ENCODE measurements at places on chromosomes 12 and 14.
A peak's percentile ranks its signal among the peaks of the same experiment; 100 is the strongest.

DNA sequence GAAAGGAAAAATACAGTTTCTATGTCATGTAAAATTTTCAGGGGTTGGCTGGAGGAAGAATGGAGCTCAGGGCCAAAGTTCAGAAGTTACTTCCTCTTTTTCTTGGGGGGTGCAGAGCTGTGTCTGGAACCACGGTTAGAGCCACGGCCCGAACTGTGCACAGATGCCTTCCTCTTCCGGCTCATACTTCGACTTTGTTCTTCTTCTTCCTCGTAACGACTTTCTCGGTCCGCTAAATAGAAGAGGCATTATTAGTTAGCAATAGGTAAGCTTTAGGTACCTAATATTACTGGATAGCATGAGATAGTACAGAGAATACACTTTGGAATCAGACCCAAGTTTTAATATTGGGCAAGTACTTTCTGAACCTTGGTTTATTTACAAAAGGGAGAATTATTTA lies 31.2 kb downstream of the SUPT16H start:
- no peak for DNase-seq

GRCh38 chr14:93723001-93723400 lies 65.3 kb downstream of the PRIMA1 start:
- DNase-seq, result no peak

GRCh38 chr14:100321473-100322137 lies 1.5 kb upstream of the SLC25A47 start:
- DNase-seq, result no peak

DNA sequence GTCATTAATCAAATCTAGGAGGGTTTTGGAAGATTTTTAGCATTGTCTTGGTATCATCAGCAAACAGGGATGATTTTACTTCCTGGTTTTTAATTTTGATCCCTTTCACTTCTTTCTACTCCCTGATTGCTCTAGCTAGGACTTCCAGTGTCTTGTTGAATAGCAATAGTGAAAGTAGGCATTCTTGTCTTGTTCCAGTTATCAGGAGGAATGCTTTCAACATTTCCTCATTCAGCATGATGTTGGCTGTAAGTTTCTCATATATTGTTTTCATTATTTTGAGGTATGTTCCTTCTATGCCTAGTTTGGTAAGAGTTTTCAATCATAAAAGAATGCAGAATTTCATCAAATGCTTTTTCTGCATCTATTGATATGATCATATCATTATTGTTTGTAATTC lies 244.2 kb upstream of the CLEC14A start:
- no peak for DNase-seq

DNA sequence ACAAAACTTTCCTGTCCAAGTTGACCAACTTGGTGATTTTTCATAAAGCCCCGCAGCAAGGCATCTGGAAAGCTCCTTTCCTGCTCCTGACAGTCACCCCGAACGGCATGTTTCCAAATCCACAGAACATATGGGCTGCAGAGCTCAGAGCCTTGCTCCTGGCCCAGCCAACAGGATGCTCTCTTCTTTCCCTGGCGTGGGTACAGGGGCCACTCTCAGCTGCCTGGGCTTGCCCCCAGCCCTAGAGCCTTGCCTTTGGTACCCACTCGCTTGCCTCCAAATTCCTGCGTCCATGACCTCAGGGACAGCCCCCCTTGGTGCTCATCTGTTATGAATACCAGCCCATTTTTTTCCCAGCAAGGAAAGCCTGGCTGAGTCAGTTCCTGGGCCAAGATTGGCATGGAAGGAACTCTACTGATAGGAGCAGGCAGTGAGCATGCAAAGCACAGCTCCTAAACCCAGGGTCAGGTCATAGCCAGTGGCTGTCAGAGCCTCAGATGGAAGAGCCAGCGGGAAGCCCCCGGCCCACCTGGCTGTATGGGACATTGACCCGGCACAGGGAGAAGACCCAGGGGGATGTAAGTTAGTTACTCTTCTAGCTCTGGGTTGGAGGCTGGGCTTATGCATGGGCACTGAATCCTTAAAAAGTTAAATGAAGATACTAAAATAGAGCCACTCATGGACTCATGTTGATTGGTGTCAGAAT lies 105.3 kb upstream of the RTL1 start:
- peak; percentile 11 for DNase-seq

DNA sequence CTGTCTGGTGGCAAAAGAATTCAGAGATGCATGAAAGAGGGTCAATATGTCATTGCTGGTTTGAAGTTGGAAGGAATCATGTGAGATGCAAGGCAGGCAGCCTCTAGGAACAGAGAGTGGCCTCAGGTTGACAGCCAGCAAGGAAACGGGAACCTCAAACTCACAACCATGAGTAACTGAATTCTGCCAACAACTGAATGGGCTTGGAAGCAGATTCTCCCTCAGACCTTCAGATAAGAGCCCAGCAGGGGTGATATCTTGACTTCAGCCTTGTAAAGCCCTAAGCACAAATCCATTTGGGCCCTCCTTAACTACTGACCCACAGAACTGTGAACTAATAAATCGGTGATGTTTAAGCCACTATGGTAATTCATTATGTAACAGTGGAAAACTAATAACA lies 35.8 kb downstream of the USP15 start:
- DNase-seq, result no peak

GRCh38 chr12:107884769-107885694 lies 110.5 kb downstream of the ASCL4 start:
- DNase-seq, result peak; percentile 84

- no peak for DNase-seq
Observed at GRCh38 chr12:112616469-112617152, 174.9 kb upstream of the RPH3A start.

DNA sequence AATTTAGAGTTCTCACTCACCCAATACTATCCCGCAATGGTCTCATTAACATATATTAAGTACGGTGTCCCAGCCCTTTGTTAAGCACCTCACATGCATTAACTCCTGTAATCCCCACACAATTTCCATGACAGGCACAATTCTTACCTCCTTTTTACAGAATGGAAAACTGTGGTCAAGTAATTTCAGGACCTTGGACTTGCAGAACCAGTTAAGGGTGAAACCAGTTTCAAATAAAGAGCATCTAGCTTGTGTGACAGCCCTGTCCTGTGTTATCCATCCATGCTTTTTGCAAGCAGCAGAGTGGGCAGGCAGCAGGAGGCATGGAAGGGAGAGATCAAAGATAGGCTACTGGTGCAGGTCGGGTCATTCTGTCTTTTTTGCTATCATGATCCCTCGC lies 470.8 kb downstream of the NELL2 start:
- no peak for DNase-seq

- DNase-seq, result peak; percentile 72
Observed at GRCh38 chr12:122282061-122282460, 15.8 kb upstream of the VPS33A start.

- DNase-seq, result no peak
Observed at GRCh38 chr12:76060111-76060510, 24.4 kb downstream of the NAP1L1 start.

- DNase-seq, result no peak
Observed at GRCh38 chr12:43222796-43223195, 329.2 kb downstream of the ADAMTS20 start.

- DNase-seq, result peak; percentile 58
Observed at GRCh38 chr12:54126029-54126695, 62.6 kb downstream of the SMUG1 start.

GRCh38 chr14:106455026-106455425 lies 928.6 kb downstream of the TMEM121 start:
- no peak for DNase-seq

DNA sequence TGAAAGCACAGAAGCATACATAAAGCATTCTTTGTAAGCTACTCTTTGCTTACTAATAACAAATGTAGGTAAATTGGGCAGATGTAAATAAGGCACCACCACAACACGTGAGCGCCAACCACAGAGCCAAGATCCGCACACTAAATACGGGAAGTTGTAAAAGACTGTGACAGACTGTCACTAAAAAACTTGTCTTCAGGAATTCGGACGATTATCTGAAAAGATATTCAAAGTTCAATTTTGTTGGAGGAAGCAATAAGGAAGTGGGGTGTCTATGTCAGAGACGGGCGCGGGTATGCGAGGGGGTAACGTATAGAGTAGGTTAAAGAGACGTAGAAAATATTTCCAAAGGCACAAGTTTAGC lies 1.5 kb upstream of the HSP90B1 start:
- DNase-seq, result no peak

GRCh38 chr14:89794096-89794495 lies 160.4 kb downstream of the EFCAB11 start:
- no peak for DNase-seq

DNA sequence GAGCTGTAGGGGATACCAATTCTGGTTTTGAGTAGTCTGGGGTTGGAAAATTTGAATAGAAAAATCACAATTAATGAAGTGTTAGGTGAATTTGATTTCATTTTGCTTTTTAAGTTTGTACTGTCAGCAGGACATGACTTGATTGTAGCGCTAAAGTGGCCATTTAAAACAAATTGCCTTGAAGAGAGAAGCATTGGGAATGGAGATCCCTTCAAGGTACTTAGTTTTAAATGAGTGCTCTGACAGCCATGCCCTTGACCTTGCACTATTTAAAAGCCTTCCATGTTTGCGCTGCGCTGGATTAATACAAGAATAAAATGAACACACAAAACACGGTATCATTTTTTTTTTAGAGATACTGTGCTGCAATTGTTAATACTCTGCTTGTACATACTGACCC lies 345.9 kb downstream of the NAV3 start:
- DNase-seq, result no peak

- DNase-seq, result no peak
Observed at GRCh38 chr12:49097381-49097780, 2.8 kb upstream of the DHH start.

DNA sequence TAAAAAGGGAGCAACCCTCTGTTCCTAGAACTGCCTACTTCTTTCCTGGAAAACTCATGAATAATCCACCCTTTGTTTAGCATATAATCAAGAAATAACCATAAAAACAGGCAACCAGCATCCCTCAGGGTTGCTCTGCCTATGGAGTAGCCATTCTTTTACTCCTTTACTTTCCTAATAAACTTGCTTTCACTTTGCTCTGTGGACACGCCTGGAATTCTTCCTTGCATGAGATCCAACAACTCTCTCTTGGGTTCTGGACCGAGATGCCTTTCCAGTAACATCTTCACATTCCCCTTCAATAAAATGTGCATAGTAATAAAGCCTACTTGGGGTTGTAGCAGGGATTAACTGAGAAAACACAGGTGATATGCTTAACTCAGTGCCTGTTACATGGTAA lies 286.4 kb upstream of the AMIGO2 start:
- peak; percentile 24 for DNase-seq

DNA sequence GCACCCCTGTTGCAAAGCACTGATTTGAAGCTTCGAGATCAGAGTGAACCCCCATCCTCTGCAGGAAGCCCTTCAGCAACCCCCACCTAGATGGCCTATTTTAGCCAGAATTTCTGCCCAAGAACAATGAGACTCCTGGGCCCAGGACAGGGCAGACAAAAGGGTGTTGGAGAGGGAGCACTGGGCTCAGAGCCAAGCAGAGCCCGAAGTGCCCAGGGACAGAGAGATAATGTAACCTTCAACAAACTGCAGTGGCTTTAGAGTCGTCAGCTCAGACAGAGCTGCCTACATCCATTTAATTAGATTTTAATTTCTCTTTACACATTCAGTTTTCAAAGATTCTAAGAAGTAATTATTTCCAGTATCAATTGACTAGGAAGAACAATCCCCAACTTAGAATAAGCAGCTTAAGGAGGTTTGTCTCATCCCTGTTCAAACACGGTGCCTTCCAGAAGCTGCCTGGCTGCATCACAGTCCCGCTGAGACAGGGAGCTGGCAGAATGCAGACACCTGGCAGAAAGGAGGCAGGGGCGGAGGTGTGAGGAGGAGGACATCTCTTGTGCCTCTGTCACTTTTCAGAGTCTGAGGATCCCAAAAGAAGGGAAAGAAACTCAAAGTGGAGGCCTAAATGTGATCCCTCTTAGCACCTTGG lies 504.9 kb upstream of the CCDC196 start:
- DNase-seq, result no peak

DNA sequence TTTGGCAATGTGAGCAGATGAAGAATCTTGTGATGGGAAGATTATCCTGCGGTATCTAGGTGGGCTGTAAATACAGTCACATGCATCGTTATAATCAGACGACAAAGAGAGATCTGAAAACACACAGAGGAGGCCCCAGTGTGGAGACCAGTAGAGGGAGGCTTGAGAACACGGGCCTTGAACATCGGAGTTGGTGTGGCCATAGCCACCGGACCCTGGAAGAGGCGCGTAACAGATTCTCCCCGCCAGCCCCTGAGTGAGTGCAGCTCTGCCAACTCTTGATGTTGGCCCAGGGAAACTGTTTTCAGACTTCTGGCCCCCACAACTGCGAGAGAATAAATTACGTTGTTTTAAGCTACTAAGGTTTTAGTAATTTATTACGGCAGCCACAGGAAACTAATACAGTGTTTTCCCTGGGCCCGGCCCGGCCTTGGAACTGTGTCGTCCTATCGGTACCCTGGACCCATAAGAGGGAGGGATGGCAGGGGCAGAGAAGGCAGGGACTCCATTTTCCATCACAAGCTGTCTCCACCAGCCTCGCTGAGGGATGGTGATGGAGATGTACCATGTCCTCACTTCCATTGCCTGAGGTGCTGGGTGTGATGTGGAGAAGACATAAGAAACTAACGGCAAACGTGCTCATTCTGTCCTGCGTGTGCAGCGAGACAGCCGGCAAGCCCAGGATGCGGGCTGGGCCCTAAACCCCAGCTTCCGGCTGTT lies 91.6 kb downstream of the NTF3 start:
- DNase-seq, result no peak

DNA sequence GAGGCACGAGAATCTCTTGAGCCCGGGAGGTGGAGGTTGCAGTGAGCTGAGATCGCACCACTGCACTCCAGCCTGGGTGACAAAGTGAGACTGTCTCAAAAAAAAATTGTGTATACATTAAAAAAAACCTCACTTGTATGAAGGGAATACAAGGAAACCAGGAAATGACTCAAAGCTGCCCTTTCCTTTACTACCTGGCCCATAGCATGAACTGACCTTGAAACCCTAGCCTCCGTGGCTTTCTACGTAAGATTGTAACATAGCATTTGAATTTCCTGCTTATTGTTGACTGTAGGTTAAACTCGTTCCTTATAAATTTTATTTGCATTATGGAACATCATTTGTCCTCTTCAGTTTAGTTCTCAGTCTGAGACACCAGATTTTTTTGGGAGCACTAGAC lies 9.1 kb upstream of the DDX47 start:
- DNase-seq, result no peak

DNA sequence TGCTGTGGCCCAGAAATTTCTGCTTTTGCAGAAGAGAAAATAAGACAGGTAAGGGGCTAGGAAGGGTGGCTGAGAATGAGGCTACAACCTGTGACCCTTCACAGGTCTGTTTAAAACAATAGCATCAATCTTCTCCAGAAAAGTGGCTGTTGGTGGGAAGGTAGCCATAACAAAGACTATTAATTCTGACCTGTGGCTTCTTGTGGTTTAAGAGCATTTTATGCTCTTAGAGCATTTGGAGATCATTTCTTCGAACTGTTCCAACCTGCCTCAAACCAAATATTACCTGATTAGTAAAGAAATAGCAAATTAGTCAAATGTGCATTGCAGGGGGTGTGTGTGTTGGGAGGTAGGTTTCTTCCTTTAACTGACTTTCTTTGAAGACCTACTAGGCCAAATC lies 15.2 kb upstream of the TCP11L2 start:
- no peak for DNase-seq

- no peak for DNase-seq
Observed at GRCh38 chr12:45400991-45401390, 185.1 kb downstream of the ANO6 start.

All from AG20443 (cell line).